ENCODE measurements at places on chromosomes 2 and 18.

- peaks cover 42% of the 10 kb centered on the region for H3K4me1 ChIP-seq
- H3K27me3 ChIP-seq: no peaks in the 10 kb centered on the region
These were observed 4.2 kb downstream of the SLC25A12 start for GRCh38 chr2:171889808-171890207.

DNA sequence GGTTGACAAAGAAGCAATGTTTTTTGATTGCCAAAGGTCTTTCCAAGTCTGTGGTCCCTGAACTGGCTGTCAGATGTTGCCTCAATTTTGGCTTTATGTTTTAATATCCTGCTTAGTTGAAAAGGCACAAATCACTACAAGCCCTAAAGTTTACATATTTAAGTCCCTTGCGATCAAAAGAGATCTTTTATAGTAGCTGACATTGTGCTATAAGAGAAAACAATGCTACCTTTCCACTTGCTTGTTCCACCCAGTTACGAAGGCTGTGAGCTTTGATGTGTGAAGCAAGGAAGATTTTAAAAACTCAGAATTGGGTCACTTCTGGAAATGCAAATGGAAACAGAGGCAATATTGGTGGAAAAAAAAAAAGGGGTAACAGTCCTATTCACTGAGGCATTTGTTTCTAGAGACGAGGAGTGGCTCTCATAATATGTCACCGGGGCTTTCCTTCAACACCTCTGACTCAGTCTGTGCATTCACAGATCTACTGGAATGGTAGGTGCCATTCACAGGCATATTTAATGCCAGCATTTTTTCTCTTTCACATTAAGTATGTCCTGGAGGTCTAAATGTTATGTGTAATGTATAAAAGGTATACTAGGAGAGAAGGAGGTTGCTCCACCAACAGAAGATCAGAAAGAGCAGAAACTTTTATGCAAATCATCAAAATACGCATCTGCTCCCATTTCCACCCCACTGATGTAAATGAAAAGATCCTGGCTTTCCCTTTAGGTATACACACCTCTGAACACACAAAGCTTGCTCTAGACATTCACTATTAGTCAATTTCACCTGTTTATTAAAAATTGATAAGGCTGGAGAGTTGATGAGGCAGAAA, 91.8 kb downstream of the TGIF1 start:
- DNase-seq: no peak
- H3K4me3 ChIP-seq: no peak overlapping the region
- no peaks in the 10 kb centered on the region for H3K27me3 ChIP-seq
- peaks cover 4% of the 10 kb centered on the region for H3K4me1 ChIP-seq

GRCh38 chr2:3650140-3650920, 7.7 kb upstream of the ALLC start:
- no peak for DNase-seq
- no peak overlapping the region for H3K27ac ChIP-seq
- H3K4me3 ChIP-seq: no peak overlapping the region
- no peaks in the 10 kb centered on the region for H3K36me3 ChIP-seq

DNA sequence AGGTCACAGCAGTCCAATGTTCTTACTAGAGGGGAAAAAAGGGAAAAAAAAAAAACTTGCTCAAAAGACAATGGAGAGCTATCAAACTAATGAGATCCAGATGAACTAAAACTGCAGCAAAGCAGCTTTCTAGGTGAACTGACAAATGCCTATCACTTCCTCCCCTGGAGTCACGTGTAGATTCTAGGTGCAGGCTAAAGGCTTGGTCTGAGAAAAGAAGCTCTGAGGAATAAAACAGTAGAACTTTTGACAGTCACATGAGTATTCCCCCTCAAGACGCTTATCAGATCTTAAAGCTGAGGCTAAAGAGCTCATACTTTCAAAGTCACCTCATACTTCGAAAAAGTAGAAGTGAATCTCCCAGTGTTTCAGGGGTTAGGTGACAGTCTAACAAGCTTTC, 42.3 kb downstream of the SMAD2 start:
- H3K36me3 ChIP-seq: peaks cover 42% of the 10 kb centered on the region
- no peaks in the 10 kb centered on the region for H3K27me3 ChIP-seq
- H3K4me3 ChIP-seq: no peak overlapping the region
- DNase-seq: no peak
